ENCODE measurements at places on chromosomes 2 and 18.

GRCh38 chr2:237254369-237254861, 159.5 kb downstream of the COL6A3 start:
- peak; percentile 83 for DNase-seq

GRCh38 chr2:239519089-239519920, 118.5 kb upstream of the HDAC4 start:
- no peak for DNase-seq

- DNase-seq: no peak
Observed at GRCh38 chr2:236740506-236740905, 170.9 kb downstream of the ACKR3 start.

GRCh38 chr2:230246206-230246605, 20.7 kb downstream of the SP140 start:
- no peak for DNase-seq

DNA sequence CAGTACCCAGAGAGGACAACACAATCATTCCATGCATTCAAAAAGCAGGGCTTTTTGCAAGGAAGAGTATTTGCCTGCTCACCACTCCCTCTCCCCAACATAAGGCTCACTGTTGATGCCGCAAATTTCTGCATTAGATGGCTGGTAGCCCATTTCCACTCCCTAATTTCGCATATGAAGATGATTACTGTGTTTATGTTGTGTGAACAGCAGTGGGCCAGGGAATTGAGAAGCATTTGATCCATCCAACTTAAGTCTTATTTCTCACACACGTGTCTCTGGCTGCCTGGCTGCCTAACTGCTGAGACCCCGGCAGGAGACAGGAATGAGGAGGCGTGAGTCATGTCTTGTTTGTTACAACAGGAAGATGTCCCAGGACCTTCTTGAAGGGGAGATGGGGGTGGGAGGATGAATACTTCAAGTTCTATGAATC, 294.1 kb downstream of the ALK start:
- DNase-seq: peak; percentile 93

DNA sequence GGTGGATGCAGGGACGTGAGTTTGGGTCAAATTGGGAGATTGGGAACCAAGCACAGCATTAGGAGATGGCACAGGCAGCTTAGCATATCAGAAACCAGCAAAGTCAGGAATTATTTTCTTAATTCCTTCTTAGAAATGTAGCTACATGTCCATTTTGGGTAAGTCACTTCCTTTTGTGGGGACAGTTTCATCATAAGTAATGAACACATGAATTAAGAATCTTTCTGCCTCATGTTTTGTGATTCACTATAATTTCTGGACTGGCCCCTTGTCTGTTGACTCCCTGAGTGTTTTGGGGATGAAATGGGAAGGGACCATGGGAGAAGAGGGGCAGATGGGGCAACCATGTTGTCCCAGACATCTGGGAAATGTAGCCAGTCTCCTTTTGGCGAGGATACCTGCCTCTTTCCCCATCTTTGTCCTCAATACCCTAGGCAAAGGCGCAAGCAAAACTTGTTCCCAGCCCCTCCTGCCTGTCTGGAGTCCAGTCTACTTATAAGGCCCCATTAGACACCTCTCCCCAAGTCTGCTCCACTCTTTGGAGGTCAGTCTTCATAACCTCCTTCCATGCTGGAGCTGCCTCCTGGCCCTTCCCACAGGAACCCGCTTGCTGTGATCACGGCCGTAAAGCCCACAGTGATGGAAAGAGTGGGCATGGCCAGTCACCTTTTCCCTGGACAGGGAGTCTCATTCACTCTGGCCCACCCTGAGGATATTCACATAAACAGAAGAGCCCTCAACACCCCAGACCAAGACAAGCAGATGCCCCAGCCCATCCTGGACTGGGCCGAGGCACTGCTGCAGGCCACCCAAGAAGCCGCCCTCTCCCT, 25.7 kb downstream of the MTHFD2 start:
- no peak for DNase-seq

DNA sequence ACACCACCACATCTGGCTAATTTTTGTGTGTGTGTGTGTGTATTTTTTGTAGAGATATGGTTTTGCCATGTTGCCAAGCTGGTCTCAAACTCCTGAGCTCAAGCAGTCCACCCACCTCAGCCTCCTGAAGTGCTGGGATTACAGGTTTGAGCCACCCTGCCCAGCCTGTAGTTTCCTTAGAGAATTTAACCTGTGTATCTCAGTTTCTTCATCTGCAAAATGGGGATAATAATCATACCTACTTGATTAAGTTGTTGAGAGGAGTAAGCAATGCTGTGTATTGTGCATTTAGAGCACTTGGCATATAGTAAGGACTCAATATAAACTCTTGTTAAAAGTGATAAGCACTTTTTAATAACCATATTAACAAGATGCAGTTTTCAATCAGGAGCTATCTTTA, 6.3 kb upstream of the SANBR start:
- no peak for DNase-seq

- DNase-seq: no peak
Observed at GRCh38 chr2:11104794-11105660, 50.2 kb upstream of the SLC66A3 start.

GRCh38 chr2:47147021-47147420, 8.1 kb downstream of the STPG4 start:
- no peak for DNase-seq

DNA sequence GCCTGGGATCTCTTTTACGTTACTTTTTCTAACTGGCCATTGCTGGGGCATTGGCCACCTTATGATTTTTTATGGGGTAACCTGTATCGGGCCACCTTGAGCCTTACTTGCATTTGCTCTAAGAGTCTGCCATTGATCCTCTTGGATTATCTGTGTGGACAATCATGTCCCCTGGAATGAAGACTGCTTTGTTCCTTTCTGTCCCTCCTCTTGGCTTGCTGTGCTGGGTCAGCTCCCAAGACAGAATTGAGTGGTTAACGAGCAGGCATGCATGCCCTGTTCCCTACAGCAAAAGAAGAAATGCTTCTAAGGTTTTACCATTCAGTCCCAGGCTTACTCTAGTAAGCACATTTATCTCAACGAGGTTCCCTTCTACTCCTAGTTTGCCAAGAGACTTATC, 46.3 kb downstream of the MAL start:
- DNase-seq: no peak

GRCh38 chr2:237546876-237547395, 19.4 kb upstream of the PRLH start:
- no peak for DNase-seq

DNA sequence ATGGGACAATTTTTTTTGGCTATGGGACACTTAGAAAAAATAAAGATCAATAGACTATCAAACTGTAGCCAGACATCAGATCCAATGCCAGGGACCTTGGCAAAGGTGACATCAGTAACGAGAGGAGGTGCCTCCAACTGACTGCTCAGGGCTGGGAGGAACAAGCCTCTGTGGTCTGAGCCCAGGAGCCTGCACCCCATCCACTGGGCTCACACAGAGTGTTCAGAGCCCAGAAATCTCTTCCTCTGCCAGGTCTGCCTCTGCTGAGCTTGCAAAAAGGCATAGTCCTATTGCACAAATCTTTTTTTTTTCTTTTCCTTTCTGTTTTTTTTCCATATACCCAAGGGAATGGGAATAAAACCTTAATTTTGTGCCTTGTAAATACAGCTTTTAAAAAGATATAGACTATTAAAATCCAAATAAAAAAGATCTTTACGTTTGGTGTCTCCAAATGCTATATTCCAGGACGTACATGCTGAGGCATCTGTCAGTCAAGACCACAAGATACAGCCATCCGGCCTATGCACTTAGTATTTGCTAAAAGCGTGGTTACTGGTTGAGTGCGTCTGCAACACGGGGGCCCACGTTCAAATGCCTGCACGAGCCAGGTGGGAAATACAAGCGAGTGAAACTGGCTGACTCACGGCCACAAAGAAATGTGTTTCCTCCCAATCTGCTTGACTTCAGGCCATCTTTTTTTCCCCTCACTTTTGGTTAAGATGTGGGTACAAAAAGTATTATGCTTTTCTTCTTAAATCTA, 7.8 kb upstream of the ARHGAP25 start:
- peak; percentile 38 for DNase-seq

GRCh38 chr2:148567716-148568115, 76.8 kb upstream of the EPC2 start:
- DNase-seq: no peak

GRCh38 chr2:206240327-206240726, 34.1 kb upstream of the ZDBF2 start:
- no peak for DNase-seq

GRCh38 chr2:143955401-143956065, 564.4 kb downstream of the ZEB2 start:
- DNase-seq: peak; percentile 75

GRCh38 chr2:160940699-160941098, 219.5 kb upstream of the TANK start:
- DNase-seq: no peak

GRCh38 chr2:240649331-240649730, 24.1 kb downstream of the GPR35 start:
- no peak for DNase-seq

DNA sequence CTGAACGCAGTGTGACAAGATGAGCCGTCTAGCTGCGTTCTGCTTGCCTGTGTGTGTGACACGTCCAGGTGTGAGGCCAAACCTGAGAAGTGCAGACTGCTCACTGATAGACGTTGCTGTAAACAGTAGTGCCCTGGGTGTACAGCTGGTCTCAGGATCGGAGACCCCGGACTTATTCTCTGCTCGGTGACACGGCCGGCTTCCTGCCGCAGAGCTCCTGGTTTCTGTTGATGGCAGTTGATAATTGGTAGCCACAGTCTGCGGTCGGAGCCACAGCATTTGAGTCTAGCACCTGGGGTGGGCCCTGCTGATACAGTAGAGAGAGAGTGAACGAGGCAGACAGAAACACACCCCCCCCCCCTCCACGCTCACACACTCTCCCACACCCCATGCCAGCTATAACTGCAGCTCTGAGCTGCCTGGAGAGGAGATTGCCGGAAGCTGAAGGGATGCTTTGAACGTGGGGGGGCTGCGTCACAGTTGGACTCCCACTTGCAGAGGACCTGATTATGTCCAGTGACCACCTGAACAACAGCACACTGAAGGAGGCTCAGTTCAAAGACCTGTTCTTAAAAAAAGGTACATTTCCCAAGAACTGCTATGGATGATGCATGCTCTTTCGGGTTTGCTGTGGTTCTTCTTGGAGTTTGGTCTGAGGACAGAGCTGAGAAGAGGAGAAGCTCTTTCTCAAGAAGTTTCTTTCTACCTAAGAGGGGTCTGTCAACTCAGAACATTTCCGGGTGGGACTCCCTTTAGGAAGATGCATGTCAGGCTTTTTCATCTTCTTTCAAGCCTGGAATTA, 114.0 kb downstream of the FAM210A start:
- DNase-seq: no peak

DNA sequence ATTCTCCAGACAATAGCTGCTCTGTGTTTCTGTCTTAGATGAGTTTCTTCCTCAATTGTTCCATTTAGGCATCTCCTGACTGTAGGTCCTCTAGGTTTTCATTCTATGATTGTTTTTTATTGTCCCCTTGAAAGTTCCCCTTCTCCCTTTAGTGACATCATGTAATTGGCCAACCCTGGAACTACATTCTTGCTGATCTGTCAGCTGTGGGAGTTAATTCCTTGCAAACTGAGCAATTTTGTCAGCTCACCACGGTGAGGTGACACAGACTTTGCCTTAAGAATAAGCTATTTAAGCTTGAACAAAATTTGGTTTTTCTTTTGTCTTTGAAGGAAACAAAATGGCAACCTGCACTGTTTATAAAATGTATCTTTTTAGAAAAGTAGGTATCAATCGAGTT, 95.9 kb downstream of the TXNL1 start:
- DNase-seq: no peak

DNA sequence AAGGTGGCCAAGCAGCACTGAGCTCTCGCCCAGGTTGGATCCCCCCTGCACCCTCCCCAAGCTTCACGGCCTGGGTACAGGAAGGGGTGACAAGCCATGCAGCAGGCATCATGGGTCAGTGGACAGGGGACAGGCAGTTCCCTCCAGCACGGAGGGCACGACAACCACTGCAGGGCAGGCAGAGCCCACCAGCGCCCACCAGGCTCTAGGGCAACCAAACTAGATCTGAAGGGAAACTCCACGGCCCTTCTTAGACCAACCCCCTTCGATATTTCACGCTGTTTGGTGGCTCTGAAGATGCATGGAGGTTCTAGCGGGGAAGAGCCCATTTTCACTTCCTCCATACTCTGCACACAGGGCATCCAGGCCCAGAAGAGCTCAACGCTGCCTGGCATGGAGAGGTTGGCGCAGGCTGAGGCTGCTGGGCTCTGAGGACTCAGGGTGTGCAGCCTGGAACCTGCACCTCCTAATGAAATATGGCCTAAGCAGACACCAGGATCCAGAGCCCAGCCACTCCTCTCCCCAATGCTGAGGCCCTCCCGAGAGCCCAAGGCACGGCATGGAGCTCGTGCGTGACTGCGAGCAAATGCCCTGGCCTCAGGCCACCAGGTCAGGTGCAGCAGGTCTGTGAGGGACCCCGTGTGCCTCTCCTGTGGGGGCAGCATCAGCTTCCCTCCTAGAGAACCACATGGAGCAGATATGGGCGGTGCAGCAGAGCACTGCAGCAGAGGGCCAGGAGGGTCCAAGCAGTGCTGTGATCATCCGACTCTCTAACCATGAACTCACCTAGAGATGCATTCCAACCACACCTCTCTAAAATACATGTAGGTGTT, 8.7 kb upstream of the MTERF4 start:
- DNase-seq: no peak

DNA sequence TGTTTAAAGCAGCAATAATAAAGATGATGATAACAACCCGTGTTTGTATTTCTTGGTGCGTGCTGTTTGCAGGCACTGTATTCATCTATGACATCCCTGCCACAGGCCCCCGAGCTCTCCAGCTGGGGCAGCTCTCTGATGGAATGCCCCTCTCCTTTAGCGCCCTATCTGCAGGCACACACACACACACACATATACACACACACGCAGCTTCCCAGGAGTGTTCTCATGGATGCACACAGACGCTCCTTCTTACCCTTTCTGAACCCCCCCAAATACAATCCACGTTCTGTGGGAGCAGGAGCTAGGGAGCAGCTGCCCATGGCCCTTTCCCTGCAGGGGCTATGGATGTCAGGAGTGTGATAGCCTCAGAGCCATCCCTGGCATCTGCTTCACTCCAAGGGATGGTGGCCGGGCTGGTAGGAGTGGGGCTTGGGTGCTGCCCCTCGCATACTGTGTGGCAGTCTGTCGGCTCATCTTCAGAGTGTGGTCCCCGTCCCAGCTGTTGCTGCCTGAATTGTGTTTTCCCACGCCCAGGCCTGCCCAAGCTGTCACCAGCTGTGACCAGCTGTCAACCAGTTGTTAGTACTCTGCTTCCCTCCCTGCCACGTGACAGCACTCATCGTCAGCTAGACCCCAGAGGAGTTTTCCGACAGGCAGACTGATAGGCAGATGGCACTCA, 50.8 kb upstream of the MYCN start:
- DNase-seq: no peak

- DNase-seq: no peak
Observed at GRCh38 chr18:26502823-26503222, 45.5 kb downstream of the KCTD1 start.

DNA sequence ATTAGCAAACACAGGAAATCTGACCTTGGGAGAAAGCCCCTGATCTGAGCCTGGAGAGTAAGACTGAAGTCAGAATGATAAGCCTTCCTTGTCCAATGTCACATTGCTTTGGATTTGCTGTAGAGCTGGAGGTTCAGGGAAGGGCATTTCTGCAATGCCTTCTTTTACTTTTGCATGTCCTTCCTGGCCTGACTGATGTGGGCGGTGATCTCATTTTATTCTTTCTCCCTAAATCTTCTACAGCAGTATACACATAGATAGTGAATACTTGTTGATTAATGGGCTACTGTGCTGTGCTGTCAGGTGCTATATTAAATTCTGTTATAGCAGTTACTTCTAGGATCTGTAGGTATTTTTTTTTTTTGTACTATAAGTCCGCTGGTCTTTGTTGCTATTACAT, 62.6 kb downstream of the PLCL1 start:
- no peak for DNase-seq
